ENCODE measurements at places on chromosomes 7 and 10. TPM values are rescaled to one million over a fixed set of nuclear protein-coding genes. Genes with fewer than 3 reads are reported as not detected.

Gene PRPS1L1
- not detected for total RNA-seq

Gene STOX1
- 9.8 TPM for total RNA-seq

Gene LRMDA
- total RNA-seq, result 17.1 TPM

Gene ZNF727
- total RNA-seq, result 2.9 TPM

Gene ABCB1
- total RNA-seq, result 3.2 TPM

Gene NUTM2D
- 2.9 TPM for total RNA-seq

Gene INHBA
- total RNA-seq, result 2.0 TPM

Gene AMZ1
- total RNA-seq, result 0.88 TPM

Gene MNX1
- total RNA-seq, result 0.33 TPM

Gene CALD1
- total RNA-seq, result 335 TPM

Gene ANKRD61
- 0.33 TPM for total RNA-seq

Gene AKR1B15
- 5.6 TPM for total RNA-seq

Gene DDC
- total RNA-seq, result not detected

Gene CD36
- total RNA-seq, result 240 TPM

Gene NPSR1
- not detected for total RNA-seq
